ENCODE measurements at places on chromosomes 1 and 21.

DNA sequence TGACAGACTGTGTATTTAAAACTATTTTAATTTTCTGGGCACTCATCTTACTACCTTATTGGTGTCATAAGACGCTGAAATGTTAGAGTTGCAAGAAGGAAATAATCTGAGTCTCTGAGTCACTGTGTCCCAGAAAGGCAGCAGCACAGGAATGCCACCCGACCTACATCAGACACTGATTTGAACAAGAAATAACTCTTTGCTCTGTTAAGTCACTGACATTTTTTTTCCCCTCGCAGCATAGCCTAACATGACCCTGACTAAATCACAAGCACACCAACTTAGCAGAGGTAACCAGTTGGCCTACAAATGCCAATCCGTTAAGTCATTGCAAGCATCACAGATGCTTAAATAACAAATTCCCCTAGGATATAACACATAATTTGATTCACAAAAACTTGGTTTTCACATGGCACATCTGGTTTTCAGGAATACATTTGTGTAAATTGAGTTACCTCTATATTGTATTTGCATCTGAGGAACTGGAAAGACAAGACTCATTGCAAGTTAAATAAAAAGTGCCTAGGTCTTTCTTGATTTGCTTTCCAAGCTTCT, 349.1 kb downstream of the SEC16B start:
- no peak for DNase-seq

- no peak for DNase-seq
Measured at GRCh38 chr1:181057079-181057478, 23.3 kb downstream of the MR1 start.

DNA sequence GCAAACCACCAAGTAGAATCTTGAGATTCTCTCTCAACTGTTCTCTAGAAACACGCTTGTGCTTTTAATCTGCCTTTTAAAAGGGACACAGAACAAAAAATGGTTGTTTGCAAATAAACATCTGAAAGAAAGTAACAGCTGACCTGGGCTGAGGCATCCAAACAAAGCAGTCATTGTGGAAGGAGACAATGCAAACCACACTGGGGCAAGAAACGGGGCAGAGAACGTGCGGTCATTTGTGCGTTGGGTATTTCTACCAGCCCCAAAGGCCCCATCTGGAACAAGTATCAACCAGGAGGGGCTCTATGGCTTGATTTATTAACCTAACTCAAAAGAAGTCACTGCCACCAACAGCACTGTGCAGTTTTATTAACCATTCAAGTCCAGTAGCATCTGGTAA, 6.0 kb downstream of the STMN1 start:
- DNase-seq, result no peak

DNA sequence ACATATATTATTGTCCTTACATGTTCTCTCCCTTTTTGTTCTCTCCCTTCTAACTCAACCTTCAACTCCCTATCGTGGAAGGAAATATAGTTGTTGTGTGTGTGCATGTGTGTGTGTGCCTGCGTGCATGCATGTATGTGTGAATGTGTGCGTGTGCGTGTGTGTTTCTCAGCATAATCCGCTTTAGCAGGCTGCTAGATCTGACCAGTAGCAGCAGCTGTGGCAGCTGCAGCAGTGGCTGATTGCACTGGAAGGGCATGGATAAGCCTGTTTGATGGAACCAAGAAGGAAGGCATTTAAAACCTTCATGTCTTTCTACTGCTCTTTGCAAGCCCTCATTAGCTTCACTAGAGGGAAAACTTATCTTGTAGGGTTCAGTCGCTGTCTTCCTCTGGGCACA, 65.6 kb upstream of the IRF2BP2 start:
- no peak for DNase-seq

GRCh38 chr1:3915551-3916121, 15.6 kb upstream of the C1orf174 start:
- no peak for DNase-seq

DNA sequence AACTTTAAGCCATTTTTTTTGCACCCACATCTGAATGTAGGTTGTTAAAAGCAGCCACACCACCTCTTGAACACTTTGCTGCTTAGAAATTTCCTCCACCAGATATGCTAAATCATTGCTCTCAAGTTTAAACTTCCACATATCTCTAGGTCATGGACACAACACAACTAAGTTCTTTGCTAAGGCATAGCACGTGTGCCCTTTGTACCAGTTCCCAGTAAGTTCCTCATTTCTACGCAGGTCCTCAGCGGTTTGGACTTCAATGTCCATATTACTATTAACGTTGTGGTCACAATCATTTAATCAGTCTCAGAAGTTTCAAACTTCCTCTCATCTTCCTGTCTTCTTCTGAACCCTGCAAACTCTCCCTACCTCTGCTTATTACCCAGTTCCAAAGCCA, 661.6 kb upstream of the PKN2 start:
- no peak for DNase-seq

- DNase-seq, result no peak
Measured at GRCh38 chr1:172626845-172627244, 32.1 kb upstream of the FASLG start.

DNA sequence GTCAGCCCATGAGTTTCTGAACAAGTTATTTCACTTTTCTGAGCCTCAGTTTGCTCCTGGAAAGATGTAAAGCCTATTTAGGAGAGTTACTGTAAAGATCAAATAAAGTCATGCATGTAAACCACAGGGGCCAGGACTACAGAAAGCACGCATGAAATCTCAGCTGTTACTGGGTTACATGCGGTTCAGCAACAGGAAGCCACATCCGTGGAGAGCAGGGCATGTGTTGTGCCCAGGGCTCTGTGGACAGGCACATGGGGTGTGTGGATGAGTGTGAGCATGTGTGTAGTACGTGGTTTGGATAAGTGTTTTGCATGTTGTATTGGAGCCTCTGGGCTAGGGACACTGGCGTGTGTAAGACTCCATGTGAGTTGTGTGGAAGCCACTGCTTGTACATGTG, 2.2 kb upstream of the EPHA2 start:
- DNase-seq, result peak; percentile 52

DNA sequence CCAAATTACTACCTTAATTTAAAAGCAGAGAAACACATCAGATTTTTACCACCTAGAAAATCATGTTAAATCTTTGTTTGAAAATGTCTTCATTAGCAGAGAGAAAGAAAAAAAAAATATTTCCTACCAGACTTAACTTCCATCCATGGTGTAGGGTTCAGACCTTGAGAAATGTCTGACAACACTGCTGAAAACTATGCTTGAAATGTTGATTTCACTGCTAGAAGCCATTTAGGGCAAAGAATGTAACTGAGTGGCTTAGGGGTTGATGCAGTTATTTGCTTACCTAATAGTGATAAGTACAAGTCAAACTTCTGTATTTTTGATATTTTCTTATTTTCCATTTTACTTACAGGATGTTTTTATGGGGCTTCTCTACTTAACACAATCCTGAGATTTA, 495.6 kb upstream of the NEGR1 start:
- DNase-seq, result no peak

- DNase-seq, result no peak
Measured at GRCh38 chr21:41726970-41727783, 39.7 kb downstream of the RIPK4 start.

GRCh38 chr1:47894410-47895278, 102.5 kb downstream of the TRABD2B start:
- no peak for DNase-seq

DNA sequence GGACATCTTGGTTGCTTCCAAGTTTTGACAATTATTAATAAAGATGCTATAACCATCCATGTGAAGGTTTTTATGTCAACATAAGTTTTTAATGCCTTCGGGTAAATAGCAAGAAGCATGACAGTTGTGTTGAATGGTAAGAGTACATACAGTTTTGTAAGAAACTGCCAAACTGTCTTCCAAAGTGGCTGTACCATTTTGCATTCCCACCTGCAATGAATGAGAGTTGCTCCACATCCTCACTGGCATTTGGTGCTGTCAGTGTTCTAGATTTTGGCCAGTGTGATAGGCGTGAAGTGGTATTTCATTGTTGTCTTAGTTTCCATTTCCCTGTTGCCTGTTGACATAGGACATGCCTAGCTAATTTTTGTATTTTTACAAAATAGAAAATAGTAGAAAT, 45.4 kb downstream of the CD58 start:
- DNase-seq, result no peak

DNA sequence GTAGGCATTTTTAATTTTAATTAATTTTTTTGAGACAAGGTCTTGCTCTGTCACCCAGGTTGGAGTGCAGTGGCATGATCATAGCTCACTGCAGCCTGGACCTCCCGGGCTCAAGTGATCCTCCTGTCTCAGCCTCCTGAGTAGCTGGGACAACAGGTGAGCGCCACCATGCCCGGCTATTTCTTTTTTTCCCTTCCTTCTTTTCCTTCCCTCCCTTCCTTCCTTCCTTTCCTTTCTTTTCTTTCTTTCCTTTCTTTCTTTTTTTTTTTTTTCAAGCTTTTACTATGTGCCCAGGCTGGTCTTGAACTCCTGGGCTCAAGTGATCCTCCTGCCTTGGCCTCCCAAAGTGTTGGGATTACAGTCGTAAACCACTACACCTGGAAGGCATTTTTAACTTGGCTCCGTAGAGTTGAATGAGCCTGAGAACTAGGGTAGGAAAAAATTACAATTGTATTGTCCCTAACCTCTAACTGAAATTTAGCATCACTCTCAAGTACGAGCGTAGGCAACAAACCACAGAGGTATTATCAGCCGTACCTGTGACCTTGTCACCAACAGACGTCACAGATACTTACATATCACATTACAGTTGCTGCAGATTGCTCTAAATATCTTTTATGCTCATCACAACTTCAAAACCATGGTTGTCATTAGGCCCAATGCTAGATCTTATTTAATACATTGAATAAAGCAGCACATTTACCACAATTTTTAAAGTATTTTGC, 8.0 kb downstream of the RUNX3 start:
- no peak for DNase-seq

DNA sequence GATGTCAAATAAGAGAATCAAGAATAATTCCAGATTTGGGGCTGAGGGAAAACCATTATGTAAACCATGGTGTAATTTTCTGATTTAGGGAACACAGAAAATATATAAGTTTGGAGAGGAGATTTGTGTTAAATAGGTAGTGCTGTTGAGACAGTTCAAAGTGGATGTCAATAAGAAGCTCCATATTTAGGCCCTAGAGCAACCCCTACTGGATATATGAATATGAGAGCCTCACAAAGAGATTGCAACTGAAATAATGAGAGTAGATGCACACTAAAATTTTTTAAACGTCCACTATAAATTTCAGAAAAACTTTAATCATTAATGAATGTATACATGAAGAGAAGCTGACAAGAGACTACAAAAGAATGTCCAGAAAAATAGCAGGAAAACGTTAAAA, 1447.8 kb upstream of the PRMT6 start:
- no peak for DNase-seq
